ENCODE measurements at places on chromosomes 2 and 18.

GRCh38 chr18:2104620-2105462, 466.5 kb downstream of the METTL4 start:
- peak; percentile 85 for DNase-seq

GRCh38 chr2:203413796-203414195, 85.6 kb downstream of the ABI2 start:
- no peak for DNase-seq

DNA sequence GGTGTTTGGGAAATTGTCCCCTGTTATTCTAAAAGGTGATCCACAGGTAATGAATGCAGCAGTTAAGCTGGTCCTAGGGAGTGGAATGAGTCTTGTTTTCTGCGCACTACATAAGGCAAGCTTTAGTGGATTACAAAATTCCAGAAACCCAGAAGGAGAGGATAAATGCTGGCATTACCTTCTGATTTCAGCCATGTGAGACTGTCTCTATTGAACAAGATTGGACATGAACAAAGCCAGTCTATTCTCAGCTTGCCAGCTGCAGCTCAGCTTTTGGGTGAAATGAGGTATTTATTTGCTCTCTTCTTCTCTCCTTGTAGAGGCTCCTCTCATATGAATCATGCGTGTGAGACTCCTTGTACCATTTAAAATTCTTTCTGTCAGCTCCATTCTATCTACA, 944.9 kb downstream of the CNTNAP5 start:
- no peak for DNase-seq

DNA sequence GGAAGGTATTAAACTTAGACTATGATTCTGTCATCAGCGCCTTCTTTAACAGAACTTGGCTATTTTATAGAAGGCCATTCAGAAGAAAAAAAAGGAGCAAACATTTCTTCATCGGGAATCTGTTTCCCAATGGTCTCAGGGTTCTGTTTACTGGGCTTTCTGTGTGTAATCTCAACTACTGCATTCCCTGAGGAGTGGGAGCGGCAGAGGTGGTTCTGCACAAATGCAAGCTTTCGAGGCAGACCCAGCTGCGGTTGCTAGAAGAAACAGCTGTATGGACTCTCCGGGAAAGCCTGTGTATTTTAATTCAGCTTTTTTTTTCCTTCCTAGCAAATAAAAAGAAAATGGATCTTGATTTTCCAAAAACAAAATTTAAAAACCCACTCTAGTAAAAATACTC, 250.7 kb downstream of the NAPG start:
- no peak for DNase-seq

DNA sequence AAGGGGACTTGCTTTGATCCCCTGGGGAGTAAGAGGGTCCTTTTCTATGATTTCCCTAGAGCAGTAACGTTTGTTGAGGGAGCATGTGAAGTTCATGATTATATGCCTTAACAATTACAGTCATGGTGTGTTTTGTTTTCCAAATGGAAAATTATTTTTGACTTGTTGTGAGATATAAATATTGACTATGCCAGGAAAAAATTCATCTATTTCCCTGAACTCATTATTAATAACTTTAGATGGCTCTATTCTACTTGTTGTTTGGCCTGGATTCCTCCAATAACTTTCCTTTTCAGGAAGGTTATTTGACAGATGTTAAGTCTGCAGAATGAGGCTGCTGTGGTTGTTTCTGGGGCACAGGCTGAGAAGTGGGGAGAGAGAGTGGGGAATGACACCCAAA, 72.1 kb upstream of the LMAN1 start:
- DNase-seq: no peak

- DNase-seq: peak; percentile 68
Observed at GRCh38 chr18:45441110-45441847, 174.0 kb upstream of the SLC14A2 start.

DNA sequence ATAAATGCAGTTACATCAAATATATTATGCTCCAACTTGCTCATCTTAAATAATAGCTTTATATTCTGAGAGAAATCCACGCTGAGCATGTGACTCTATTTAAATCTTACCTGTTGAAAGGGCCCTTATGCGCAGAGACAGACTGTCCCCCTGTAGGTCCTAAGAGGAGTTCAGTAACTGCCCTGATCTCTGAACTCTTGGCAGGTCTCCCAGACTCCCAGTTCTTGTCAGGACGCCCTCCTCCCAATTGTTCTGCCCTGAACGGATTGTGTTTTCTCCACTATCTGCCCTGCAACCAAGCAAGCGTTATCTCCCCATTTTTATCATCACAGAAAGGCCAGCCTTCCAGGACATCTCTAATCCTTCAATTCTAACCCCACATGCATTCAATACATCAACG, 954.6 kb downstream of the TSN start:
- DNase-seq: no peak

DNA sequence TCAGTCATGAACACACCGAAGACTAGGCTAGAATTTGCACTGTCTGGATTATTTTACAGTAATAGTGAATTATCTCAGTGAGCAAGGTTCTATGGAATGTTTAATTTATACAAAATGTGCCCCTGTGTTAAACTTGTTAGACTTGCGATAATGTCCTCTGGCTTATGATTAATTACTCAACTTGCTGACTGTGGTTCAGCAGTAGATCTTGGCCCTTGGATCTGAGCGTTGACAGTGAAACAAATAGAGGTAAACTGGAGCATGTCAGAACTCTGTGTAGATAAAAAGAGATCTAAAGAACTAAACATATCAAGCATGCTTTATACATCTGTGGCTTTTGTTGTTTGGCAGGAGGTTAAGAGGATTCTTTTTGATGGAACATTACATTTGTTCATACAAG, 407.6 kb downstream of the DSEL start:
- no peak for DNase-seq

- no peak for DNase-seq
Observed at GRCh38 chr2:118616432-118616831, 231.0 kb downstream of the EN1 start.

DNA sequence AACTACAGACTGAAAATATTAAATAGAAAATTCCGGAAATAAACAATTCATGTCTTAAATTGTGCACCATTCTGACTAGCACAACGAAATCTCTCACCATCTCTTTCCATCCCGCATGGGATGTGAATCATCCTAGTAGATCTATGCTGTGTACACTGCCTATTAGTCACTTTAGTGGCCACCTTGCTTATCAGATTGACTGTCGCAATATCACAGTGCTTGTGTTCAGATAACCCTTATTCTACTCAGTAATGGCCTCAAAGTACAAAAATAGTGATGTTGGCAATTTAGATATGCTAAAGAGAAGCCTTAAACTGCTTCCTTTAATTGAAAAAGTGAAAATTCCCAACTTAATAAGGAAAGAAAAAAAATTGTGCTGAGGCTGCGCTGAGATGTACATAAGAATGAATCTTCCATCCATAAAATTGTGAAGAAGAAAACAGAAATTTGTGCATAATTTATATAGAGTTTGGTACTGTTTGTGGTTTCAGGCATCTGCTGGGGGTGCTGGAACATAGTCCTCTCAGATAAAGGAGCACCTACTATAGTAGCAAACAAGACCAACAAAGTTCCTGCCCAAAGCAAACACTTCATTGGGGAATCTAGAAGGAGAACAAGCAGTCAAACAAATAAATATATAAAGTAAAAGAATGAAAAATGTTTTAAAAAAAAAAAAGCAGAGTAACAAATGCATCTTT, 12.0 kb downstream of the PSMD1 start:
- no peak for DNase-seq
